ENCODE measurements at places on chromosomes 6 and 20.

DNA sequence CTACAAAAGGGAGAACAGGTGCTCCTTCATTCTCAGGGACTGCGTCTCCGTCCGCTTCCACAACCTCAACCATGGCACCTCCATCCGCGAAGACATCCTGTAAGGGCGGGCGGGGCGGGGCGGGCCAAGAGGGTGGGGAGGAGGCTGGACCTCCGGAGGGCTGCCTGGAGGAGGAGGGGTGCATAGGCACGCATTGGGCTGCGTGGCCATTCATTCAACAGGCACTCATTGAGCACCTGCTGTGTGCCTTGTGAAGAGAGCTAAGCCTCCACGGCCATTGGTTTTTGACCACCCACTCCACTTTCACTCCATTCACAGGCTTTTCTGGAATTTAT is 435 bp downstream of the ZSWIM3 start:
- DNase-seq: no peak

DNA sequence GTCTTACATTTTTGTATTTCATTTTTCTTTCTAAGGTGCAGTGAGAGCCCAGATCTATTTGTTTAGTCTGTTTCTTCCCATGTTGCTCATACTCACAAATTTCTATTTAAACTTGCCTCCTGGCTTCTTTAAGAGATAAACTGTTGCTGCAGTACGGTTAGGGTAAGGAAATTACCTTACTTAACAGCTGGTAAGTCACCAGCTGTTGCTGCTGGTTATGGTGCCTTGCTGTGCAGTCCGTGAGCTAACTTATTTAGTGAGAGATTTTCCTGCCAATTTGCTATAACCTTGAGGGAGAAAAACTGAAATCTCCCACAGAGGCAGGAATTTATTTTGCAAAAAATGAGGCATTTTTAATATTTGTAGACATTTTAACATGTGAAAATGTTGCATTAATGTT is 261.0 kb downstream of the UST start:
- DNase-seq: no peak

GRCh38 chr6:114445846-114446245 is 103.0 kb upstream of the HS3ST5 start:
- DNase-seq: no peak

- no peak for DNase-seq
Measured at GRCh38 chr6:90811596-90812226, 224.8 kb upstream of the MAP3K7 start.

DNA sequence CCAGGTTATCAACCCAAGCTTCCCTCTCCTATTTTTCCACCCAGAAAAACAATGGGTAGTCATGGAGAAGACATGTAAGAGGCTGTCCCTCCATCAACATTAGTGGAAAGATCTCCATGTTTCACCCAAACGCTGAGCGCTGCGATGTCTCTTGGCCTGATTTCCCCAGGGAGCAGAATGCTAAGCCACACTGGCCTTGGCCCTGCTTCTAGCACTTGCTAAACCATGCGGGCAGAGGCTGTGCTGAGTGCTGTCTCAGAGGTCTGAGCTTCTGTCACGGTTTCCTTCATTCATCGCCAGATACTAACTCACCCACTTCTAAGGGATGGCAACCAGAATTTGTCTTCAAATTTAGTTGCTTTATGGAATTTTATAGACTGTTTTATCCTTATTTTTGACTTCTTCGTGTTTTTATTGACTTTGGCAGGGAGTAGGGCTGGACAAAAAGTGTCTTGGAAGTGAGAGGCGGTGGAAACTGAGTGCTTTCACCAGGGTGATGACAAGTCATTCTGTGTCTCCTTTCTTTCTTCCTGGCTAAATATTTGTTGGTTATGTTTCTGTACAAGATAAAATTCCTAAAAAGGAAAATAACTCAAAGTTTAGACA is 181.4 kb upstream of the UST start:
- no peak for DNase-seq

GRCh38 chr6:80643881-80644280 is 537.4 kb downstream of the BCKDHB start:
- DNase-seq: no peak

- no peak for DNase-seq
Measured at GRCh38 chr6:158086504-158087223, 81.4 kb downstream of the SERAC1 start.

GRCh38 chr6:126385536-126385935 is 45.6 kb downstream of the CENPW start:
- DNase-seq: no peak

GRCh38 chr6:84769306-84769705 is 4.9 kb upstream of the TBX18 start:
- DNase-seq: no peak

- DNase-seq: no peak
Measured at GRCh38 chr6:162728706-162729105, 932 bp downstream of the PACRG start.

DNA sequence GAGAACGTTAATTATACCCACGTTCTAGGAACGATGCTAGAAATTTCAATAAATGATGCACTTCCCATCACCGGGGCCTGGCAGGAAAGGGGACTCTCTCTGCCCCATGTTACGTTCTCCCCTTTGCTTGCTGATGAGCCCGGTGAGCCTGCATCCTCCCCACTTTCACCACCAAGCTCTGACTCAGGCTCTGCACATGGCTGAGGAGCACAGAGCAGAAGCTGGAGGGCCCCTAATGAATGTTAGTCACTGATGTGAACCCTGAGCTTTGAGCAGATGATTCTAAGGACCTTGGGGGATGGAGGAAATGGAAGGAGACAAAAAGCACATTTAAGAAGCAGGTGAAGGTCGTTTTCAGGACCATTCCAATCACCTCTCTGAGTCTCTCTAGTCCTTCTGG is 468.2 kb upstream of the ARID1B start:
- no peak for DNase-seq

DNA sequence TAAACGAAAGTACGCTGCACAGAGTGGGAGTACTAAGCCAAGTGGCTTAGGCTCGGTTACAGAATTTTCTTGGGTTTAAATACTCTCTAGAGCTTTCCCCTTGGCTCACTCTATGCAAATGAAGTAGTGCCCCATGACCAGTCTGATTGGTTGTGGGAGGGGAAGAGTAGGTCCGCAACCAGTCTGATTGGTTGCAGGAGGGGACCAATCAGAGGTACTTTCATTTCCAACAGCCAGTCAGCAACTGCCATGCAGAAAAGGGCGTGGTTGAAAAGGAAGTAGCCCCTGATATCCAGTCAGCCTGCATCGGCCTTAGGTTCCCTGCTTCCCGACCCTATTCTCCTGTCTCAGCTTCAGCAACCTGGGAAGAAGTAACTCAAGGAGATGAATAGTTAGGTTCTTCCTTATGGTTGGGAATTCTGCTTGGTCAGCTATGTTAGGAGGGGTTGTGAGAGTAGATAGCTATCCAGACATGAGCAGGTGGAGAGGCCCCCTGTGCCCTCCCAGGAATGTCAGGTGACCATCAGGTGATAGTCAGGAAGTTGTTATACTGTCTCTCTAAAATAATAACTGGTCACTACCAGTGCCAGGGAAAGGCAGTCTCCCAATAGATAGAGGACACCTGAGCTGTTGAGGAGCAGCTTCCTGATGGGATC is 57.4 kb downstream of the FARS2 start:
- DNase-seq: no peak

- no peak for DNase-seq
Measured at GRCh38 chr6:12151433-12151820, 138.7 kb upstream of the EDN1 start.

GRCh38 chr20:64001607-64002011 is 20.7 kb downstream of the PRPF6 start:
- DNase-seq: no peak

GRCh38 chr20:25066386-25066785 is 8.4 kb upstream of the ACSS1 start:
- no peak for DNase-seq

GRCh38 chr6:3751077-3751729 is at the start of gene PXDC1:
Gene PXDC1 (minus strand): TSS chr6:3751713. CDS start chr6:3751531, 182 bp downstream.
- DNase-seq: no peak

DNA sequence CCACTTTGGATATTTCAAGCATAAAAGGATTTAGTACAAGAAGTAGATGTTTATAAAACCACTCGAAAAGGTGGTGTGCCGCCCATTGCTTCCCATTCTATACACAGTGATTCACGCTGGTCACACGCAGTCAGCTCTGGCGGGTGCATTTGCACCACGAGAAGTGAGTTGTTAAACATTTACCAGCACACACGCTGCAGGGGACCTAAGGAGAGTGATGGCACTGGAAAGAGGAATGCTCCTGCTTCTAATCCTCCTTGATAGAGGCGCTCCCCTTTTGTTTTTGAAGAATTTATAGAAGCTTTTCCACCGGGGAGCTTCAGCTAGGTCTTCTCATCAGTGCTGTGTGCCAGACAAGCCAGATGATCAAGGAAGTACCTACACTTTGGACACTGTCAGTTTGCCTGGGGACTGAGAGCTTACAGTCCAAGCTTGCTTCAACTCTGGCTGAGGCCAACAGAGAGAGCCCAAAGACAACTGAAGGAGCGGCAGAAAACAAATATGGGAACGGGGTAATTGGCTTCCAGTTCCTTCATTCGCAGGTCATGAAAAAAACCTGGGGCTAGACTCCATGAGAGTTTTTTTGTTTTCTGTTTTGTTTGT is 31.2 kb downstream of the MUC22 start:
- no peak for DNase-seq

- DNase-seq: no peak
Measured at GRCh38 chr6:12328701-12329100, 38.5 kb downstream of the EDN1 start.

DNA sequence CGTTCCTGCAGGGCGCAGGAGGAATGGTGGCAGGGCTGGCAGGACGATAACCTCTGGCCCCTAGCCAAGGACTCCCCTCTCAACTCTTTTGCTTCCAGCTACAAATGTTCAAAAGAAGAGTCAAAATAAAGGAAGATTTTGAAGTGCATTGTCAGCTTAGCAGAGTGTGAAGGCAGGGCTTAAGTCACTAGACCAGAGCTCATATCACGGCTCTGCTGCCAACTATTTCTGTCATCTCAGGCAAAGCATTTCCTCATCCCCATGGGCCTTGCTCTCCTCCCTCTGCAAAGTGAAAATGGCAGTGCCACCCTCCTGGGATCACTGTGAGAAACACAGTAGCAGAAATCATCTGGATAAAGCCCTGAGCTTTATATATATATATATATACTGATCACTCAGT is 36.7 kb downstream of the CFAP61 start:
- no peak for DNase-seq

DNA sequence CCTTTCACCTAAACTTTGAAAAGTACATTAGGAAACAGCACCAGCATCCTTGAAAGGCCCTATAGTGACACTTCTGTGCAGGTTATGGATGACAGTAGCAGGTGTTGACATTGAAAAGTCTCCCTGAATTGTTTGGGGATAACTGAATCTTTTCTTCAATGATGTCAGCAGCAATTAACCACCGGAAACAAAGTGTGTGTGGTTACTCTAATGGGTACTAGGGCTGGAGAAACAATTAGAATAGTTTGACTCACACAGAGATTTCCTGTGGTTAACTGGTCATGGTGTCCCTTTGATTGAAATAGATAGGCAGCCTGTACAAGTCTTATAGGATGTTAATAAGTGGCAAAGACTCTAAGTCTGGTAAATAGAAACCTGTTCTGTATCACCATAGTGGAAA is 189.1 kb downstream of the TBX18 start:
- no peak for DNase-seq

- DNase-seq: no peak
Measured at GRCh38 chr6:143087856-143088255, 27.2 kb downstream of the AIG1 start.

GRCh38 chr20:39333211-39333610 is 371.1 kb downstream of the DHX35 start:
- no peak for DNase-seq

DNA sequence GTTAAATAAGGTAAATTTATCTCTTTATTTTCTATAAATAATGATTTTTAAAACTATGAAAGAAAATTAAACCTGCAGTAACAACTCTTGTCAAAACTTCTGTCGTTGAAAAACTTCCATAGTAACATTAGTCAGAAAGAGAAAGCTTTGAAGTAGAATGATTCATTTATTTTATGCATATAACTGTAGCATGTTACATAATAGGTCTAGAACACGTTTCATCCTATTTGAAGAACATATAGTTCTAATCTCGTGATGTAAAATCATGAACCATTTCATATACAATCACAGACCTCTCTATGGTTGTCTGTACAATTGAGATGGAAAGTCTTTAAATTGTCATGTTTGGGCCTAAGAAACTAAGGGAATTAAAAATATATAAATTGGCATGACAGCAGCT is 61.3 kb upstream of the MYLIP start:
- no peak for DNase-seq

DNA sequence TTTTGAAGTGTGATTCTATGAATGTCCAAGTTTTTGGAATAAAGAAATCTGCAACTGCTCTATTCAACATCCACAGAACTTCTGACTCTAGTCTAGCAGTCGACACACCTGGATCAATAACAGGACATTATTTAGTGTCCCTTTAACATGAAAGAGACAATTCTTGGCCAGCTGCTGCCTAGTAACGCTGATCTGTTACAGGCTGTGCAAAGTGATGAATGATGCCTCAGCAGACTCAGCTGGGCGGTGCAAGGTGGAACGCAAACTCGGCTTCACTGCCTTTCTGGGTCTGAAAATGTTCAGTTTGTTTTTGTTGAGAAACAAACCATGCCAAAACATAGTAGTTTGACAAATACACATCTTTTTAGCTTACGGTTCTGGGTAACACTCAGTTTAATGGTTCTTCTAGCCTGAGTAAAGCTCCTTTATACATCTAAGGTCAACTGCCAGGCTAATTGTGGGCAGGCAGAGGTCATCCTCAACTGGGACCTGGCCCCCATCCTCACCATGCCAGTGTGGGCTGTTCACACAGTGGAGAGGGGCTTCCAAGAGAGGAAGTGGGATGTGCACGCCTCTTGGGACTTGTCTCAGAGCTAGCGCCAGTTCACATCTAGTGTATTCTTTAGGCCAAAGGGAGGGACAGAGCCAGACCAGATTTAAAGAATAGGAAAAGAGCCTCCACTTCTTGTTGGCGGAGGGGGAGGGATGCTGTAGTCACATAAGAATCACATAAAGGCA is 879.7 kb downstream of the QKI start:
- DNase-seq: no peak

GRCh38 chr6:32744776-32745175 is 3.6 kb downstream of the HLA-DQA2 start:
- no peak for DNase-seq

DNA sequence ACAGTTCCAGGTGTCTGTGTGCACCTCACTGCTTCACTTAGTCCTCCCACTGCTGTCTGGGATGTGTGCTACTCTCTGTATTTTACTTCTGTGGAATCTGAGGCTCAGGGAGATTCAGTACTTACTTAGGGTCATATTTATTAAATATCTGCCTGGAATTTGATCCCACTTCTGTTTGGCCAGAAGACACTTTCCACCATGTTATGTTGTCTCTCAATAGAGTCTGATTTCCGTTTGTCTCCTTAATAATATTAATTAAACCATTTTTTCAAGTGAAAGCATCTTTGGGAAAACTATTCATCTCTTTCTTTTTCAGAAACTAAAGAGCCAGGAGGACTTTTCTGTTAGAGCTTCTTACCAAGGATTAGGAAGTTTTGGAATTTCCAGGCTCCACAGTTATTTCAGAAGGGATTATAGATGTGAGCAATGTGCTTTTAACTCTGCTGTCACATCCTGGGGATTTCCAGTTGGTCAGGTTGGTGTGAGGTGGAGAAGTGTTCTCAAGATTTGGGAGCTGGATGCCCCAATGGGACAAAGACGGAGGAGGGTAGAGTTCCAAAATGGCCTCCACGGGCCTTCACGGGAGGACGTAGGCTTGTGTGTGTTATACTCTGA is 156.8 kb upstream of the RALGAPA2 start:
- no peak for DNase-seq

- DNase-seq: no peak
Measured at GRCh38 chr20:57658833-57659516, 38.7 kb upstream of the ZBP1 start.

GRCh38 chr6:71745525-71745924 is 140.8 kb upstream of the RIMS1 start:
- DNase-seq: no peak
